ENCODE measurements at places on chromosomes 16 and 17. TPM values are rescaled to one million over a fixed set of nuclear protein-coding genes. Genes with fewer than 3 reads are reported as not detected.

Gene KRTAP4-4
- not detected for total RNA-seq

Gene SOX9
- total RNA-seq = not detected

Gene SCO1
- total RNA-seq = 37.6 TPM

Gene PABPN1L
- total RNA-seq = not detected

Gene CNTNAP1
- total RNA-seq = 1.5 TPM

Gene CCL17
- total RNA-seq = not detected

Gene RAD51C
- total RNA-seq = 64.6 TPM

Gene KRTAP2-1
- not detected for total RNA-seq

Gene YPEL3
- 27.3 TPM for total RNA-seq

Gene EXOC3L1
- not detected for total RNA-seq

DNA sequence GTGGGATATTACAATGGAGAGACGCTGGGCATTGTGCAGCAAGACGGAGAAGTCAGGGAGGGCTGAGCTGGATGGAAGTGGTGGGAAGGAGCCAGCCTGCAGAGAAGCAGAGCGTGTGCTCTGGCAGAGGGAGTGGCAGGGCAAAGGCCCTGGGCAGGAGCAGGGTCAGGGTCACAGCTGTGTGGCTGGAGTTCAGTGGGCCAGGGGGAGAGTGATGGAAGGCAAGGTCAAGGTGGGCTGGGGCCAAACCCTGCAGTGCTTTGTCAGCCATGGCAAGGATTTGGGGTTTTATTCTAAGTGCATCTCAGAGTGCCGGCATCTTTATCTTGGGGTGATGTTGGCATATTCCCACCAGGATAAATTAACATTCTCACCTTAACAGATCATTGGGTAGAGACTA, 31.9 kb upstream of the C16orf78 start:
- no peak for DNase-seq
- no peak overlapping the region for H3K4me3 ChIP-seq
- H3K36me3 ChIP-seq = no peaks in the 10 kb centered on the region
- H3K27me3 ChIP-seq = peaks cover 20% of the 10 kb centered on the region
- H3K4me1 ChIP-seq = no peaks in the 10 kb centered on the region

DNA sequence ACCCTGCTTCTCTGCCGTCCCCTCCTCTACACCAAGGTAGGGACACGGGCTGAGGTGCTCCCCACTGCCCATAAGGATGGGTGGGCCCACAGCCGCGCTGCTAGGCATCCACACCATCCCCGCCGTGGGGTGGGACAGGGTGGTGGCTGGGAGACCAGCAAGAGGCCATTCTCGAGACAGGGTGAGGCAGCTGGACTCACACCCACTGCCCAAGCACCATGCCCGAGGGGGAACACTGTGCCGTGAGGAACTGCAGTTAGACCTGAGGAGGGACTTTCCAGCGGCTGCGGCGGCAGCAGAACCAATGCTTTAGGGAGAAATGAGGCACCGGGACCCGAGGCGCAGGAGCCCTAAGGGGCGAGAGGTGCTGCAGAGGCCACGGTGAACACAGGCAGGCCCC, 13.3 kb downstream of the PKD1 start:
- DNase-seq = no peak
- no peak overlapping the region for H3K27ac ChIP-seq
- H3K4me1 ChIP-seq = peaks cover 12% of the 10 kb centered on the region

DNA sequence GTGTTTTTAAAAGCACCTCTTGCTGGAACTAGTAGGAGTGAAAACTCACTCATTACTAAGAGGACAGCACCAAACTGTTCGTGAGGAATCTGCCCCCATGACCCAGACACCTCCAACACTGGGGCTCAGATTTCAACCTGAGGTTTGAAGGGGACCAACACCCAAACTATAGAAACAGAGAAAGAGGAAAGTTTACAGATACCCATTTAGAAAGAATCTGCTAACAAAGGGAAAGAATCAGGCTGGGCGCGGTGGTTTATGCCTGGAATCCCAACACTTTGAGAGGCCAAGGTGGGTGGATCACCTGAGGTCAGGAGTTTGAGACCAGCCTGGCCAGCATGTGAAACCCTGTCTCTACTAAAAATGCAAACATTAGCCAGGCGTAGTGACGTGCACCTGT, 3.4 kb upstream of the CSNK1D start:
- H3K4me1 ChIP-seq = peaks cover 13% of the 10 kb centered on the region
- H3K27ac ChIP-seq = no peak overlapping the region
- DNase-seq = no peak
- H3K27me3 ChIP-seq = no peaks in the 10 kb centered on the region
- no peak overlapping the region for H3K4me3 ChIP-seq
- peaks cover 7% of the 10 kb centered on the region for H3K36me3 ChIP-seq

GRCh38 chr17:72176516-72176851, 55.7 kb downstream of the SOX9 start:
- no peaks in the 10 kb centered on the region for H3K36me3 ChIP-seq
- no peak overlapping the region for H3K27ac ChIP-seq
- no peaks in the 10 kb centered on the region for H3K4me1 ChIP-seq
- DNase-seq = no peak
- H3K27me3 ChIP-seq = no peaks in the 10 kb centered on the region

GRCh38 chr17:35799942-35800341, 4.5 kb upstream of the MMP28 start:
- H3K36me3 ChIP-seq = no peaks in the 10 kb centered on the region
- H3K27me3 ChIP-seq = peaks cover 9% of the 10 kb centered on the region
- no peak for DNase-seq
- no peak overlapping the region for H3K27ac ChIP-seq

GRCh38 chr17:4393806-4394205, 27.3 kb upstream of the UBE2G1 start:
- no peak overlapping the region for H3K4me3 ChIP-seq
- H3K27ac ChIP-seq = no peak overlapping the region
- no peak for DNase-seq
- no peaks in the 10 kb centered on the region for H3K27me3 ChIP-seq
- H3K36me3 ChIP-seq = no peaks in the 10 kb centered on the region

DNA sequence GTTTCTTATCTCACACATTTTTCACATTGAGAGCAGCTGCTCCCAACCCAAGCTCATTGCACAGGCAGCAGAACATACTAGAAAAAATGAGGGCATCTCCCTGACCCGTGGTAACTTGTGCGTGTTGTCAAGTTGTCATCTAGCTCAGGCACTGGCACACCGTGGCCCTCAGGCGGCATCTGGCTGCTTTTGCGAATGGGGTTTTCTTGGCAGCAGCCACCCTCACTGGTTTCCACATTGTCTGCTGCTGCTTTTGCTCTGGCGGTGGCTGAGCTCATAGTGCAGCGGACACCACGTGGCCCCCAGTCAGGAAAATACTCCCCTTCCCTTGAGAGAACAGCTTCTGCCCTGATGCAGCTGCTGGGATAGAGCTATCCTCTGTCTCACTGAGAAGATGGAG, 9.4 kb upstream of the TEDC2 start:
- H3K27ac ChIP-seq = no peak overlapping the region
- H3K27me3 ChIP-seq = no peaks in the 10 kb centered on the region
- no peak for DNase-seq
- no peaks in the 10 kb centered on the region for H3K4me1 ChIP-seq

DNA sequence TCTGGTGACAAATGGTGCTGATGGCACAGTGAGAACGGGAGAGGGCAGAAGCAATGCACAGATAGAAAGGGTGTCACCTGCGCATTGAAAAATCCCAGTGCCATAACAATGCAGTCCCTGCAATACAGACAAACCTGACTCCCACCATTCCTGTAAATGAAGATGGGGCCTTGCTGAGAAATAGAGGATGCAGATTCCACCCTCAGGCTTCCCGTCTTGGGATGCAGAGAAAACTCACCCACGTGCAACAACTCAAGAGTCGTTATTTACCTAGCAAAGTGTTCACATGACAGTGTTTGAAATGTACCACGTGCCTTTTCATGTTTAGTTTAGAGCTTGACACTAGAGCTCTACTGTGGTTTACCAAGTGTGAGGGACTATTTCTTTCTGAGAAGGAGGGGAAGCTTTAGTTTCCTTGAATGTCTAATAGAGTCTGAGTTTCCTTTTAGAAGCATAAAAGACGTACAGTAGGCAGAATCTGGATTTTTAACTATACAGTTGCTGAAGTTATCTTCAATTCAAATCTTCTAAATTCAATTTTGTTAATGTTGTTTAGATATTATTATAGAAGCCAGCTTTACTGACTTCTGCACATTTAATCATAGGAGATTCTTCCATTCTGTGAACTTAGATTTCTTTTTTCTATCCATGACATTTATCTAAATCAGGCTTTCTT, 35.6 kb downstream of the WWOX start:
- H3K27ac ChIP-seq = no peak overlapping the region
- H3K4me3 ChIP-seq = no peak overlapping the region
- peaks cover 12% of the 10 kb centered on the region for H3K36me3 ChIP-seq
- H3K27me3 ChIP-seq = no peaks in the 10 kb centered on the region

- no peak overlapping the region for H3K4me3 ChIP-seq
- no peaks in the 10 kb centered on the region for H3K27me3 ChIP-seq
- H3K27ac ChIP-seq = no peak overlapping the region
- no peak for DNase-seq
These were observed 130.4 kb downstream of the SLC39A11 start for GRCh38 chr17:72962106-72962505.

DNA sequence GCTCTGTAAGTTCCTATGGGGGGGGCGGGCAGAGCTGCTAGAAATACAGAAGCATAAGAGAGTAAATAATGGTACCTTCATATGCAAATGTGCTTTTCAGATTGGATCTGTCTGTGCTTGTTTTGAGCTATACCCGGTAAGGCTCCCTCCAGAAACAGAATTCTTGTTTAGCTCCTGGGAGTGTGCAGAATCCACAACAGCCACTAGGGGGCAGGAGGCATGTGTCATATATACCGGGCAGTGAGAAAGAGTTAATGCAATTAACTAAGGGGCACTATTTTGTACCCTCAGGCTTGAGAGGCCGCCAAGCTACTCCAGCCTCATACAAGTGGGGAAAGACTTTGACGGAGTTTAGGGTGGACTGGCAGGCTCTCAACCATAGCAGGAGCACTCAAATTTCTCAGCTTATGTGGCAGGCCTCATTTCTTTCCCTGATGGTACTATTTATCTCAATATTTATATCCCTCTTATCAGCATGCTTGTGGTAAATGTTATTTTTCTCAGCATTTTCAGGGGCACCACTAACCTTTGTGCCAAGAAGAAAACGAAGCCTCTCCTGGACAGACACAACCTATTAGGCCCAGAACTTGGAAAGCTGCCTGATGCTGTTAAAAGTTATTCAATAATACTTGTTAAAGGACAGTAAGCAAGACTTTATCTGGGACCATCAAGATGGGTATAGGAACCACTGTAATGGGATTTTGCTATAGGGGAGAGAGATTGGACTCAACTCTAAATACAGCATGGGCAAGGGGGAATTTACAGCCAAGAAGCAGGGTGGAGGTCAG, 10.7 kb upstream of the CENPV start:
- H3K27ac ChIP-seq = no peak overlapping the region
- no peaks in the 10 kb centered on the region for H3K4me1 ChIP-seq
- H3K36me3 ChIP-seq = no peaks in the 10 kb centered on the region

DNA sequence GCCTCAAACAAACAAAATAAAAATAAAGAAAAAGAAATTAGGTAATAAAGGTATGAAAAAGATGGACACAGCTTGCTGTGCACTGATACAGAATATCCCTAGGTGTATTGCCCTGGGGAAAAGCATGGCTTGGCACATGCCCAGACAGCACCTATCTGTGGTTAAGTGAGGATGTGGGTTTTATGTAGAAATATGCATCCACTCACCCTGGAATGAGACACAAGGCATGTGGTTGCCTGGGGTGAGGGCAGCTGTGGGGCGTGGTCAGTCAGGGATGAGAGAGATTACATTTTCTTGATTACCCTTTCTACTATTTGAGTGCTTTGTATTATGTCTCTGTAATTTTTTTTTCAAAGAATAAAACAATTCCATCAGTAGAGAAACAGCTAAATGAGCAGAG, 6.9 kb downstream of the PLLP start:
- peak; percentile 85 for DNase-seq
- no peaks in the 10 kb centered on the region for H3K27me3 ChIP-seq
- no peaks in the 10 kb centered on the region for H3K36me3 ChIP-seq
- H3K4me1 ChIP-seq = peaks cover 40% of the 10 kb centered on the region

DNA sequence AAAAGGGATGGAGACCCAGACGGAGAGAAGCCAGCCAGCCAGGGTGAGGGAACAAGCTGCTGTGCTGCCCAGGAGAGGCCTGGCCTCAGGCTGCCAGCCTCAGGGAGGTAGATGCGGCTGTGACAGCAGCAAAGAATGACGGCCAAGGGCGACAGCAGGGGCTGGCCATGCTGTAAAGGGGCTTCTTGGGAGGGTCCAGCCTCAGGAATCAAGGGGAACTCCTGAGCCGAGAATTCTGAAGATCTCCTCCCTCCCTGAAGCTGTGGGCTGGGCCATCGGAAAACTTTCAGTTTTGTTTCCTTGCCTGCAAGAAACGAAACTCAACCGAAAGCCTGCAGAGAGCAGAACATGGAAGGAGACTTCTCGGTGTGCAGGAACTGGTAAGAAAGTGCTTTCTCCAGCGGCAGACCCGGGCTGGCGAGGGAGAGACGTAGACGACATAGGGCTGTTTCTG, at the start of gene XAF1:
TSS of gene XAF1 (plus strand) at position 316 of the 454 bp plus-strand sequence. CDS start at position 349, 33 bp downstream.
- peak within 1 kb of the TSS; percentile 93 for H3K4me3 ChIP-seq
- DNase-seq = peak; percentile 61
- H3K4me1 ChIP-seq = peaks cover 53% of the 10 kb centered on the region
- no peaks in the 10 kb centered on the region for H3K27me3 ChIP-seq
- H3K36me3 ChIP-seq = peaks cover 36% of the 10 kb centered on the region
- peak within 1 kb of the TSS; percentile 84 for H3K27ac ChIP-seq

GRCh38 chr17:19780846-19781245, 32.7 kb upstream of the ALDH3A1 start:
- no peak for DNase-seq
- peaks cover 20% of the 10 kb centered on the region for H3K36me3 ChIP-seq
- H3K4me3 ChIP-seq = no peak overlapping the region
- no peaks in the 10 kb centered on the region for H3K27me3 ChIP-seq
- peaks cover 4% of the 10 kb centered on the region for H3K4me1 ChIP-seq
- no peak overlapping the region for H3K27ac ChIP-seq

DNA sequence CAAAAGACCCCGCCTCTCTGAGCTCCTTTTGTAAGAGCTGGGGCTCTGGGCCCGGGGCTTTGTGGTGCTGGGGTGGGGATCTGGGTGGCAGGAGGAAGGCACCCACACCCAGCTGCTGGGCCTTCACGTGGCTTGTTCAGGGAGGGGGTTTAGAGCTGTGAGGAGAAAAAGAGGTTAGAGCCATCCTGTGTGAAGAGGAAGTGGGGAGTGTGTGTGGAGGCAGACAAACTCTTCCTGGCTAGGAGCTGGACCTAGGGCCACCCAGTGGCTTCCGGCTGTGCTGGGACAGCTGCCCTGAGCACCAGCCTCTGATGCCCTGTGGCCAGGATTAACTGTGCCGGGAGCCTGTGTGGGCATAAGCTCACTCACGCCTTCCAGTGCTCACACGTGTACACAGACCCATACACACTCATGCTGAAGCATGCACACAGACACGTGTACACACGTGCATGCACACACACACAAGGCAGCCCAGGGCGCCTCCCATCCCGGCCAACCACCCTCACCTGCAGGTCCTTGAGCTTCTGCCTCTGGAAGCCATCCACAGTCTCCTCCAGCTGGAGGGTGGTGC, 7.4 kb downstream of the CIBAR2 start:
- H3K27ac ChIP-seq = peak overlapping the region; percentile 24
- DNase-seq = peak; percentile 25
- no peaks in the 10 kb centered on the region for H3K36me3 ChIP-seq
- H3K4me1 ChIP-seq = peaks cover 29% of the 10 kb centered on the region
- no peak overlapping the region for H3K4me3 ChIP-seq

All from activated naive CD4-positive, alpha-beta T cell treated with anti-CD3 and anti-CD28 coated beads for 36 hours (primary cell).